Muscle of arm (tissue), 14 donors: ENCODE measurements at places on chromosomes 1 and 21. TPM values are rescaled to one million over a fixed set of nuclear protein-coding genes. Genes with fewer than 3 reads are reported as not detected.
A peak's percentile ranks its signal among the peaks of the same experiment; 100 is the strongest.

Gene CR2
- not detected for polyA plus RNA-seq

DNA sequence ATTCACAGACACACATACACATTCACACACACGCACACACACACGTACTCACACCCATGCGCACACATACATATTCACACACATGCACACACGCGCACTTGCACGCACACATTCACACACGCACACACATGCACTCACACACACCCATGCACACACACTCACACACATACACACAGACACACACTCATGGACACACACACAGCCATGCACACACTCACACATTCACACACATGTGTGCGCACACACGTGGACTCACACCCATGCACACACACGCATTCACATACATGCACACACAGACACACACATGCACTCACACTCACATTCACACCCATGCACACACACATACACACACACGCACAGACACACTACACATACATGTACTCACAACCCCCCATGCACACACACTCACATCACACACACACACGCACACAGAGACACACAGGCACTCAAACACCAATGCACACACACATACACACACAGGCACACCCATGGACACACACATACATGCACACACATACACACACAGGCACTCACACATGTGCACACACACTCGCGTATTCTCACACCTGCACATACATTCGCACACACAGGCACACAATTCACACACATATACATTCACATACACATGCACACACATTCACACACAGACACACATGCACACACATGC is 589.1 kb downstream of the PTPRU start:
- DNase-seq = no peak

GRCh38 chr1:200319148-200319547 is 90.7 kb downstream of the ZNF281 start:
- DNase-seq = no peak

- DNase-seq = peak; percentile 22
These were observed 10.6 kb downstream of the SOD1 start for GRCh38 chr21:31670070-31670469.

GRCh38 chr21:36489776-36490165 is 9.8 kb upstream of the CLDN14 start:
- no peak for DNase-seq

Gene ADAMTSL4
- polyA plus RNA-seq = 43.9 TPM

Gene LRRC39
- 304 TPM for polyA plus RNA-seq

Gene KCNC4
- 7.6 TPM for polyA plus RNA-seq

- DNase-seq = no peak
These were observed 93.7 kb downstream of the AK5 start for GRCh38 chr1:77375541-77375940.

Gene PRSS38
- polyA plus RNA-seq = not detected
